ENCODE measurements at places on chromosomes 16 and 17.

DNA sequence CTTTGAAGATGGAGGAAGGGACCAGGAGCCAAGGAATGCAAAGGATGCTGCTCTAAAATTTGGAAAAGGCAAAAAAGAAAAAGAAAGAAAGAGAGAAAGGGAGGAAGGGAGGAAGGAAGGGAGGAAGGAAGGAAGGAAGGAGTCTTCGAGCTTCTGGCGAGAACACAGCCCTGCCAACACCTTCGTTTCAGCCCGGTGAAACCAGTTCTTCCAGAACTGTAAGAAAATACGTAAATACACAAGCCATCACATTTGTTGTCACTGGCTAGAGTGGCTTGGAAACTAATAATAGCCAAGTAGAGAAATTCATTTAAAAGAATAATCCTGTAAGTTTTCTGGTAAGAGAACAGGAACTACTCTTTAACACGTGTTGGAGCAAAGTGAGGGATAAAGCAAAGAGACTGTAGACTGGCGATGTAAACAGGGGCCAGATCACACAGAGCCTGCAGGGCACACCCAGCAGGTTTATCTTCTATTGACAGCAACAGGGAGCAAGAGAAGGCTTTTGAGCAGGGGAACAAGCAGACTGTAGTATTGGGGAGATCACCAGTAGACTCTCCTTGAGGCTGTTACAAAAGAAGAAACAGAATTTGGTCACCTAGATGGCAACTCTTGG, 188.7 kb upstream of the MPHOSPH6 start:
- no peaks in the 10 kb centered on the region for H3K36me3 ChIP-seq
- no peaks in the 10 kb centered on the region for H3K4me1 ChIP-seq
- H3K27me3 ChIP-seq: no peaks in the 10 kb centered on the region
- no peak for DNase-seq
- H3K27ac ChIP-seq: no peak overlapping the region

GRCh38 chr17:79838522-79839274, 542 bp downstream of the CBX4 start:
- peaks cover 16% of the 10 kb centered on the region for H3K36me3 ChIP-seq
- peak overlapping the region; percentile 91 for H3K27ac ChIP-seq
- peak overlapping the region; percentile 73 for H3K4me3 ChIP-seq
- peaks cover 48% of the 10 kb centered on the region for H3K4me1 ChIP-seq
- peaks cover 37% of the 10 kb centered on the region for H3K27me3 ChIP-seq

- no peaks in the 10 kb centered on the region for H3K36me3 ChIP-seq
- no peak overlapping the region for H3K4me3 ChIP-seq
- no peak overlapping the region for H3K27ac ChIP-seq
These were observed 538.0 kb downstream of the CDH13 start for GRCh38 chr16:83164816-83165215.

DNA sequence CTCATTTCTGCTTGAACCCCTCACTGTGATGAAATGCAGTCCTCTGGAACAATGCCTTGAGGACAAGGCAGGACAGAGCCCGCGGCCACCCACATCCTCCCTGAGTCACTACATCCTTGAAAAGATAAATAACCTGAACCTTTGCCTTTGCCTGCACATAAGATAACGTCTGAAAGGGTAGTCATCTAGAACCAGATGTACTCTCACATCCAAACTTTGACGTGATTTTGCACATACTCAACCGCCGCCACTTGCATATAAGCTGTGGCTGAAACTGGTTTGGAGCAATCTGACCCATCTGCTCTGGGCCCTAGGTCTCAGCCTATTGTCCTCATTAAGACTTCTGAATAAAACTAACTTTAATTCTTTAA, 252.1 kb downstream of the PHKB start:
- H3K36me3 ChIP-seq: no peaks in the 10 kb centered on the region
- H3K4me3 ChIP-seq: no peak overlapping the region
- H3K27ac ChIP-seq: no peak overlapping the region
- H3K4me1 ChIP-seq: no peaks in the 10 kb centered on the region
- DNase-seq: no peak

- H3K36me3 ChIP-seq: peaks cover 49% of the 10 kb centered on the region
- DNase-seq: peak; percentile 74
- no peak overlapping the region for H3K4me3 ChIP-seq
- H3K4me1 ChIP-seq: no peaks in the 10 kb centered on the region
These were observed 59.3 kb downstream of the KLHDC4 start for GRCh38 chr16:87706278-87707000.

Data from upper lobe of right lung (tissue), 1 donor.